ENCODE measurements at places on chromosomes 13 and 19.

- no peak for DNase-seq
Observed at GRCh38 chr19:13091400-13092157, 11.1 kb downstream of the LYL1 start.

DNA sequence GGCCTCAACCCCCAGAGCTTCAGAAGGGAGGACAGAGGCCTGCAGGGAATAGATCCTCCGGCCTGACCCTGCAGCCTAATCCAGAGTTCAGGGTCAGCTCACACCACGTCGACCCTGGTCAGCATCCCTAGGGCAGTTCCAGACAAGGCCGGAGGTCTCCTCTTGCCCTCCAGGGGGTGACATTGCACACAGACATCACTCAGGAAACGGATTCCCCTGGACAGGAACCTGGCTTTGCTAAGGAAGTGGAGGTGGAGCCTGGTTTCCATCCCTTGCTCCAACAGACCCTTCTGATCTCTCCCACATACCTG, 969 bp upstream of the CEACAM5 start:
- DNase-seq: no peak

GRCh38 chr19:2103045-2103707, 6.5 kb downstream of the IZUMO4 start:
- DNase-seq: no peak

- no peak for DNase-seq
Observed at GRCh38 chr13:111315347-111315995, 5.0 kb upstream of the TEX29 start.

DNA sequence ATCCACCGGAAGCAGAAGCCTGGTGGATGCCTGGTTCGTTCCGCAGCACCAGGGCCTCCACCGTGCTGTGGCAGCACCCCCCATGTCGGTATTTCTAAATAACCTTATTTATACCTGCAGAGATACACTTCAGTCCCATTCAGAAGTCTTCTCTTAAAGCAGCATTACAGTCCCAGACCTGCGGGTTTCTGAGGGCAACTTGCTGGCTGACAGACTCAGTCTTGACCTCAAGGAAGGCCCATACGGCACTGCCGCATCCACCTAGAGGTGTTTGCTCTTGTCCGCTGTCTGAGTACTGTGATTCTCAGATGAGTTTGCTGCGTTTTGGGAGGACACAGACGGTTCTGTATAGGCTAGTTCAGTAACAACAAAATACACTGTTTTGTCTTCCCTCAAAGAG, 16.9 kb upstream of the TEX29 start:
- no peak for DNase-seq

GRCh38 chr13:43984292-43984691, 104.6 kb downstream of the LACC1 start:
- DNase-seq: no peak

DNA sequence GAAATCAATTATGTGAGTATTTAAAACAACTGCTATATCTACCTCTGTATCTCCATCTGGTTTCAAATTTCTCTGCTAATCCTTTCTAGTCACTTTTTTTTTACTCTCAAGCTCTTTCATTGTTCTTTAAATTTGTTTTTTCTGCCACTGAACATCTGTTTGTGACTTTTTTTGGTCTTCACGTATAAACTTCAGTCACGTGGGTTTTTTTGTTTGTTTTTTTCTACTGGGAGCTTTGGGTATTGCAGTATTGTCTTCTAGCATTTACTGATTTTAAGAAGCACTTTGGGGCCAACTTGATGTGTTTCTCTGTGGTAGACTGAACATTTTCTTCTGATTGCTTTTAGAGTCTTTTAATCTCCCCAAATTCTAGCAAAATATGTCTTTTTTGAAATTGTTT, 262.6 kb upstream of the RXFP2 start:
- DNase-seq: no peak

GRCh38 chr13:102869948-102870676, 24.3 kb downstream of the ERCC5 start:
- no peak for DNase-seq

- DNase-seq: no peak
Observed at GRCh38 chr13:37202264-37202663, 96.8 kb upstream of the CSNK1A1L start.

GRCh38 chr13:56515441-56515840, 625.3 kb upstream of the PRR20A start:
- DNase-seq: no peak

- peak; percentile 24 for DNase-seq
Observed at GRCh38 chr19:38361633-38362075, 12.7 kb upstream of the PSMD8 start.

GRCh38 chr19:911197-912033, 1.6 kb downstream of the R3HDM4 start:
- DNase-seq: no peak

DNA sequence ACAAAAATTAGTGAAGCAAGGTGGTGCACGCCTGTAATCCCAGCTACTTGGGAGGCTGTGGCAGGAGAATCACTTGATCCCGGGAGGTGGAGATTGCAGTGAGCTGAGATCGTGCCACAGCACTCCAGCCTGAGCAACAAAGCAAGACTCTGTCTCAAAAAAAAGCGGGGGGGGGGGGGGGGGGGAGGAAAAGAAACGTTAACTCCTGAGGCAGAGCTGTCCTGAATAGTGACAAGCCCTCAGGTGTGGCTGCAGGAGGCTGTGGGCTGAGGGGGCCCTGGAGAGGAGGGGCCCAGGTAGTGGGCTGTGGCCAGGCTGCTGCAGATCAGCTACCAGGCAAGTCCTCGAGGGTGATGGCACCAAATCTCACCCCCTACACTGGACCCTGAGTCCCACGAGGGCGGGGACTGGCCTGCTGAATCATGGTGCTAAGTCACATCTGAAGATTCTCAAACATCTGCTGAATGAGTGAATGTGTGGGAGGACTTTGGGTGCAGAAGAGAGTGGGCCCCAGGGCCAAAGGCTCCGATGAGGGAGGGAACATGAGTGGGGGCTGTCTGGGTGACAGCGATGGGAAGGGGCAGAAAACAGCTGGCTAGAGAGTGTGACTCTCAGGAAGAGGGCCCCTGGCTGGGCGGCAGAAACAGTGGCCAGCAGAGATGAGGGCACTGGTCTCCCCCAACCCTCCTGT, 24.6 kb upstream of the ATP1A3 start:
- no peak for DNase-seq

- no peak for DNase-seq
Observed at GRCh38 chr13:28544026-28544425, 49.1 kb upstream of the FLT1 start.

DNA sequence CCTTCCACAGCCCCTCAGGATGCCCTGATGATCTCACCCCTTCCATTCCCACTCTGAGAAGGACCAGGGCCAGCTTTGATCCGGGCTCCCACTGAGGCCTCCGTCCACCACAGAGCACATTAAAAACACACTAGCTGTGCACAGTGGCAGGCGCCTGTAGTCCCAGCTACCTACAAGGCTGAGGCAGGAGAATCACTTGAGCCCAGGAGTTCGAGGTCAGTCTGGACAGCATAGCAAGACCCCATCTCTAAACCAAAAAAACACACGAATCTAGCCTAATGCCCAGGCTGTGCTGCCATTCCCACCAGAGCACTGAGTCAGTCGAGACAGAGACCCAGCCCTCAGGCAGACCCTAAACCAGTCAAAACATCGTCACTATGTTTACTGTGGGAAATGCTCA, 14.1 kb downstream of the RFX1 start:
- DNase-seq: no peak

GRCh38 chr13:23776698-23777574, 112.3 kb downstream of the MIPEP start:
- no peak for DNase-seq

GRCh38 chr13:26971990-26972887, 199.4 kb downstream of the USP12 start:
- no peak for DNase-seq

DNA sequence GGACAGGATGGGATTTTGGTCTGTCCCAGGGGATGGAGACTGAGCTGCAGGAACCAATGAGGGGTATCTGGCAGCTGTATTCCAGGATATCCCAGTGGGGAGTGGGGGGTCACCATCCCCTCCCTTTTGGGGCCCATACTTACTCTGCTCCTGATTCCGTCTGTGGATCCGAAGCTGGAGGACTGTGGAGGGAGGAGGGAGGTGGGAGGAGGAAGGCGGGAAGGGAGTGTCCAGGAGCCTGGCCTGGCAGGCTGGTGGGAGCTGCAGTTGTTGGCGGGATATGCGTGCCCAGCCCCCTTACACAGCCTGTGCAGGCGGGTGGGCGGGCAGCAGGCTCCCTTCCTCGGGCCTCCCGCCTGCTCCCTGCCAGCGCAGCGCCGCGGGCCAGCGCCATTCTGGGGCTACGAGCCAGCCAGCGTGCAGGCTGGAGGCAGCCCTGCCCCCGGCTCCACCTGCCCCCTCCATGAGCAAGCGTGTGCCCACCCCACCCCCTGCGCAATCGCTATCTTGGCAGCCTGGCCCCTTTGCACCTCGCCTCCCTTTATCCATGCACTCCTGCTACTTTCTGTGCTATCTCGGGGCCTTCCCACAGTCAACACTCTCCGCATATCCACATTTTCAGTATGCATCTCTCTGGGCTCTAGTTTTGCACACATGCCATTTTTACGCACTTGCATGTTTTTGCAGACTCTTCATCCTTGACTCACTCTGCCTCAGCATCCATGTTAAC, 2.8 kb downstream of the MAMSTR start:
- no peak for DNase-seq

GRCh38 chr19:5121266-5122120, 152.6 kb downstream of the KDM4B start:
- DNase-seq: no peak

DNA sequence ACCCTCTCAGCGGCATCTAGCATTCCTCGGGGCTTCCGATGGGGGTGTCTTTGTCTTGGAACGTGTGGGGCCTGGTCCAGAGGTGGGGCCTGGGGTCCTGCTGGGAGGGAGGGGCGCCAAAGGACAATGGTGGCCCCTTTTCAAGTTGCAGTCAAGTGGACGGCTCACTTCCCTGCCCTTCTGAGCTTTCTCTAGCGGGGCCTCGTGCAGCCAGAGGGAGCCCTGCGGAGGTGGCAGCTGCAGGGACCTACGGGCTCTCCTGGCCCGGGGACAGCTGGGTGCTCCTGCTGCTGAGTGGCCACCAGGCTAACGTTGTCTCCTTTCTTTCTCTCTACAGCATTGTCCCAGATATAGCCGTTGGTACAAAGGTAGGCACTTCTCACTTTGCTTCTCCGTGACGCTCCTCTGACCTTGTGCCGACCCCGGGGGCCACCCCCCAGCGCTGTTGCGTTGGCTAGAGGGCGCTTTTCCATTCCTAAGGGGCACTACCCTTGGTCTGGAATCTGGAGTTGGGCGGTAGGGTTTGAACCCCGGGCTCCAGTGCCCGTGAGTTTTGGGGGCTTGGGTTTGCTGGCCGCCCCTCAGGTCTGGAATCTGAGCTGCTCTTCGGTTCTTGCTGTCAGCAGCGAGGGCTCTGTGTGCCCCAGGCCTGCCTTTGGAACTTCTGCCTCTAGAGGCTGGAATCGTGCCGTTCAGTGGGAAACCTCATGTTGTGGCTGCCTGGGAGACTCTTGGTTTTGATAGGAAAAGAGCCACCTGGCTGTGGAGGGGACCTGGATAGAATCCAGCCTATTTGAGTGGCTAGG, 2.0 kb downstream of the PTBP1 start:
- no peak for DNase-seq

- no peak for DNase-seq
Observed at GRCh38 chr13:77437267-77437666, 98.2 kb upstream of the SCEL start.

GRCh38 chr19:51027873-51028272, 1.5 kb upstream of the KLK11 start:
- no peak for DNase-seq

DNA sequence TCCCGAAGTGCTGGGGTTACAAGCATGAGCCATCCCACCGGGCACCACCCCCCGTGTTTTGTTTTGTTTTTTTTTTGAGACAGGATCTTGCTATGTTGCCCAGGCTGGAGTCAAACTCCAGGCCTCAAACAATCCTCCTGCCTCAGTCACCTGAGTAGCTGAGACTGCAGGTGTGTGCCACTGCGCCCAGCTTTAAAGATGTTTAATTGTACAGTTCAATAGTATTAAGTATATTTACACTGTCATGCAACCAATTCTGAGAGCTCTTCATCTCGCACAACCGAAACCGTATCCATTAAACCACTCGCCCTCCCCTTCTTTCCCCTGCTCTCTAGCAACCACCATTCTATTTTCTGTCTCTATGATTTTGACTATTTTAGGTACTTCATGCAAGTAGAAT, 15.6 kb downstream of the NUCB1 start:
- no peak for DNase-seq

- DNase-seq: no peak
Observed at GRCh38 chr13:30043631-30043925, 193.2 kb upstream of the UBL3 start.

All from stimulated activated CD8-positive, alpha-beta memory T cell treated with anti-CD3 and anti-CD28 coated beads, Interleukin-15, amount 100 ng/mL, for 1 hour (primary cell).